ENCODE measurements at places on chromosomes 12 and 14.

GRCh38 chr14:30257946-30258661 lies 300.9 kb upstream of the G2E3 start:
- DNase-seq: no peak

GRCh38 chr12:112185093-112185923 lies 59.9 kb downstream of the TRAFD1 start:
- DNase-seq: no peak

DNA sequence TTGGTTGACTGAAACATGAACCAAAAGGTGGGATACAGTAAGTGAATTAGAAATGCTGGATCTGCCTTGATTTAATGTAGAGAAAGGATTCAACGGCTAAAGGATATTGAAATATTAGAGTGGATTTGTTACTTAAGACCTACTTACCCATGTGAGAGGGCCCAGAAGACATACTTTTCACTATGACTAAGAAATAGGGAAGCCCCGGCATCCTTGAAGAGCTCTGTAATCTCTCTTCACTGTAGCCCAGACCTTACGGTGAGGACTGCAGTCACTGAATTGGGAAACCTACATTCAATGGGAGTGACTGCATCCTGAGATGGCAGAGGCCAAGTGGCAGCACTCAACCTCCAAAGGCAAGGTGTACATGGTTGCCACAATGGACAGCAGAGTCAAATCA lies 52.5 kb downstream of the KANSL2 start:
- DNase-seq: no peak

GRCh38 chr14:52878469-52878868 lies 72.4 kb downstream of the FERMT2 start:
- no peak for DNase-seq

DNA sequence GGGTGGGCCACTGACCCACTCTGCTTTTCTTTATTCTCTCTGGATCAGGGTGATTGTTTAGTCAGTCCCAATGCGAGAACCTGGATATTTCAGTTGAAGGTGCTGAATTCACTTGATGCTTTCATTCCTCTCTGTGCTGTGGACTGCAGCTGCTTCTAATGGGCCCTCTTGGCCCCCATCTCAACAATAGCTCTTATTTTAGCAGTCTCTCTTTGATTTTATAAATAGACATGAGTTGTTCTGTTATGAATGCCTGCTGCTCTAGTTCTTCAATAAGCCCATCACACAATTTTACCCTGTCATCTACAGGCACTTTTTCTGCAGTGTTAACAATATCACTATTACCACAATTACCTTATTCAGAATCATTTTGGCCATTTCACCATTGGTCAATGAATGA lies 54.1 kb upstream of the YARS2 start:
- no peak for DNase-seq

DNA sequence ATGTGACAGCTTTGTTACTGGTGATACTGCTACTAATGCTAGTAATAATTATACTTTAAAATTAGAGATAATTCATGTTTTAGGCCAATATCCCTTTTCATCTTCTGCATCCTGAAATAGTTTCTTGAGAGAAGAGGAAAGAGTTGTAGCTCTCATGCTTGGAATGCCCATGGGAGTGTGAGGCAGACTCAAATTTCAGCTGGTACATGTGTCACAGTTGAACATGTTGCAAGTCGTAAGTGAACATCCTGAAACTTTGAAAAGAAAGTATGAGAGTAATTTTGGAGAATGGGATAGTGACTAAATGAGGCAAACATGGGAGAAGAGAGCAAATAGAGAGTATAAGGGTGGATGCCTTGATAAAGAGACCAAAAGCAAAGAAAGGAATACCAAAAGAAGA lies 168.0 kb downstream of the TMTC3 start:
- no peak for DNase-seq

Measured in glomerular endothelial cell (primary cell).